Activated CD4-positive, CD25-positive, alpha-beta regulatory T cell (primary cell): ENCODE measurements at places on chromosomes 16 and 17.

DNA sequence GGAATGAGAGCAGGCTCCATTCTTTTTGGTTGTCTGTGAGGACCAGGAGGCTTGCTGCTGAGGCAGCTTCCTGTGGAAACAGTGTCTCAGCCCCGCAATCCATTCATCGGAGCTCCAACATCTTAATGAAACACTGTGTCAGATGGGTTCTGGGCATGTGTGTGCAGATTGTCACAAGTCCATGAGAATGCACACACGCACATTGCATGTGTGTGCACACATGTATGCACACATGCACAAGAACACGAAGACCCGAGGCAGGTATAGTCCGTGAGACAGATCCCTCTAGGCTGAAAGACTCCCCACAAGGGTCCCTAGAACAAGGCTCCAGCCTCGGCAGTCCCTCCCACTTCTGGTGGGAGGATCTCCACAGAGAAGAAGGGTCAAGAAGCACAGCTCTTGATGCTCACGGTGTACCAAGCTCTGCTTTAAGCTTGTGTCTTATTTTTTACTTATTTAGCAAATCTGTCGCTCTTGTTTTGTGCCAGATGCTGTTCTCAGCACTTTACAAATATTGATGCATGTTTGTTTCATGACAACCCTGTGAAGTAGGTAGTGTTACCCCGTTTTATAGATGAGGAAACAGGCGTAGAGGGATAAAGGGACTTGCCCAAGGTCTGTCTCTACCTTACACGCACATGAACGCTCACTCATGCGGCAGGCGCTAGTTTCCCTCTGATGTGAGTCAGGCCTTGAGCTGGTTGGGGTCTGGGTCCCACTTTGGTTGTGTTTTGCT, 213.1 kb downstream of the SEC14L1 start:
- no peak for DNase-seq

DNA sequence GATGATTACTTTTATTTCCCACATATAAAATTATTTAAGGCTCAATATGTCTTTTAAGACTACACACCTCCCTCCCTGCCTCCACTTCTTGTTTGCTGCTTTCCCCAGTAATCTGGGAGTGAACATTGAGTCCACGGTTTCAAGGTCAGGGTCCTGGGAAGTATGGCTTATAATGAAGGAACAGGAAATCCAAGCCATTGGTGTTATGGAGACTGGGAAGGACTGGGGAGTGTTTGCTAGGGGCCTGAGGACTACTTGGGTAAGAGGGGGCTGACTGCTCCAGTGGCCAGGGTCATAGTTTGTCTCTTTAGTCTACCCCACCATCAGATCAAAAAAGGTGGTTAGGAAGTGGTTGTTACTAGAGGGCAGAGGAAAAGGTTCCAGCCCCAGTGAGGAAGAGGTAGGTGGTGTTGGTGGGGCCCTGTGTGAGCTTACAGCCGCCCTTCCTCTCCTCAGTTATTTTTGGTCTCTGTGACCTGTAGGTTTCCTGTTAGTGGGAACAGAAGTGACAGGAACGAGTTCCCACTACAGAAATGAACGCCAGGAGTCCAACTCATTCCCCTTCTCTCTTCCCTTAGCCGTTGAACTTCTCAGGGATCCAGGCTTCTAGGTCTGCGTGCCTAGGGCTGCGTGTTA, 742 bp upstream of the SLC16A13 start:
- peak; percentile 39 for DNase-seq

DNA sequence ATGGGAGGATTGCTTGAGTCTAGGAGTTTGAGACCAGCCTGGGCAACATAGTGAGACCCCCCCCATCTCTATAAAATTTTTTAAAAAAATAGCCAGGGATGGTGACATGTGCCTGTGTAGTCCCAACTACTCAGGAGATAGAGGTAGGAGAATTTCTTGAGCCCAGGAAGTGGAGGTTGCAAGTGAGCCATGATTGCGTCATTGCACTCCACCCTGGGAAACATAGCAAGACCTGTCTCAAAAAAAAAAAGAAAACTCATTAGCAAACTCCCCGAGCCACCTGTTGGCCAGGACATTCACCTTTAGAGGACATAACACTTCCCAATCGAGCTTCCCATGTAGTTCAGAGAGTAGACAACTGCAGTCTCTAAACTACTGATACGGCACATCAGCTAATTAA, 274.2 kb downstream of the ABCC12 start:
- DNase-seq = no peak

DNA sequence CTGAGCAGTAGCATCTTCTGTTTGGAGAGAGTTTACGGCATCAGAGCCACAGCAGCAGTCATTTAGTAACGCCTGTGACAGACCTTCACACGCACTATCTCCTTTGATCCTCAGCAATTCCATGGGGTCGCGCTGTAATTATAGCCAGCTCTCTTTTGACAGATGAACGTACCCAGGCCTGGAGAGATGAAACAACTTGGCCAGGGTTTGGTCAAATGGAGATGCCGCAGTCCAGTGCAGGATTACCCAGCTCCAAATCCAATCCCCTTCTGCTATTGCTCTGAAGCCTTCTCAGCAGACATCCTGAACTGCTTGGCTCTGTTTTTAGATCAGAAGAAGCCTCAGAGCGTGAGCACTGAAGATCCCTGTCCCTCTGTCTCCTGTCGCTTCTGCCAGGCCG, 83.9 kb downstream of the SOX9 start:
- DNase-seq = no peak

DNA sequence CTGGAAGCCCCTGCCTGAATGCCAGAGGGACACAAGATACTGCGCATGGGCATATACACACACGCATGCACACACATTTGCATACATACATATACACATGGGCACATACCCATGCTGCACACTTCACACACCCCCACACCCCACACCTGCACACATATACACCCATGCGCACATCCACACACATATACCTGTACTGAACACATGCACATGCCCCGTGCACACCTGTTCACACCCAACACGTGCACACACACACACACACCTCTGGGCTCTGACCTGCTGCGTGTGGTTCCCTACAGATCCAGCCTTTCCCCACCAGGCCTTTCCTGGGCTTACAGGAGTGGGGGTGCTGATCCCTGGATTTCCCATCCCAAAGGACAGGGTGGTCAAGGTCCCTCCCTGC, 6.3 kb downstream of the SPPL2C start:
- no peak for DNase-seq

DNA sequence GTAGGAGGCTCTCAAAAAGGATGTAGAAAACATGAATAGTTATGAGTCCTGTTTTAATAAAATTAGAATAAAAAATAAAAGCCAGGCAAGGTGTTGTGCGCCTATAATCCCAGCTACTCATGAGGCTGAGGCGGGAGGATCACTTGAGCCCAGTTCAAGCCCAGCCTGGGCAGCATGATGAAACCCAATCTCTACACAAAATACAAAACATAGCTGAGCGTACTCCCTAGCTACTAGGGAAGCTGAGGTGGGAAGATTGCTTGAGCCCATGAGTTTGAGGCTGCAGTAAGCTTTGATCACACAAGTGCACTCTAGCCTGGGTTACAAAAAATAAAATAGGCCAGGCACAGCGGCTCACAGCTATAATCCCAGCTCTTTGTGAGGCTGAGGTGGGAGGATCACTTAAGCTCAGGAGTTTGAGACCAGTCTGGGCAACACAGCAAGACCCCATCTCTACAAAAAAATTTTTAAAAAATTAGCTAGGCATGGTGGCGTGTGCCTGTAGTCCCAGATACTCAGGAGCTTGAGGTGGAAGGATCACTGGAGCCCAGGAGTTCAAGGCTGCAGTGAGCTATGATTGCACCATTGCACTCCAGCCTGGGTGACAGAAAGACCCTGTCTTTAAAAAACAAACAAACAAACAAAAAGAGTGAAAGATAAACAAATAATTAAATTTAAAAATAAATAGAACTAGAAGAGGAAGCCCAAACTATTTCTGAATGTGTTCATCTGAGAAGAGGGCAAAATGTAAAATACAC, 17.2 kb upstream of the PRM1 start:
- DNase-seq = no peak

GRCh38 chr16:610513-611381, 20.0 kb upstream of the WFIKKN1 start:
- peak; percentile 27 for DNase-seq

- DNase-seq = no peak
These were observed 16.4 kb downstream of the CDK5RAP3 start for GRCh38 chr17:47987240-47987835.

GRCh38 chr17:42535155-42536047, 640 bp upstream of the NAGLU start:
- no peak for DNase-seq

- DNase-seq = no peak
These were observed 762 bp downstream of the PYCARD start for GRCh38 chr16:31201582-31202413.

DNA sequence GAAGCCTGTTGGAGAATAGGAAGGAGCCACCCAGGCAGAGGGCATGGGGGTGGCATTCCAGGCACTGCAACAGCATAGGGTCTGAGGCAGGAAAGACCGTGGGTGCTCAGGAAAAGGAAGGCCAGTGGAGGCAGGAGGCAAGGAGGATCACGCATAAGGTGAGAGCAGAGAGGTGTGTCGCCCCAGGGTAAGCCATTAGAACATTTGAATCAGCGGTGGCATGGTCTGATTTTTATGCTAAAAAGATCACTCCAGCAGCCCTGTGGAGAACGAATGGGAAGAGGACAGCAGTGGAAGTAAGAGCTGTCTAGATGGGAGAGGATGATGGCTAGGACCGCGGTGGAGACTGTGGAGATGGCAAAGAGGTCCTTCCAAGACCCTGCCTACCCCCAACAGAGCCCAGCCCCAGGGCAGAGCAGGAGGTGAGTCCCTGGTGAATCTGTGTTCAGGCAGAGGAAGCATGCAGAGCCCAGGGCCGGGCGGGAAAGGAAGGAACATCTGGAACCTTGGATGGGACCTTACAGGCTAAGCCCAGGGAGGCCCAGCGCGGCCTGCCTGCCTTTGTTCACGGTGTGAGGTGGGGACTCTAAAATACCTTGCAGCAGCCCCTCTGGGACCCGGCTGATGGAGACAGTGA, 7.8 kb downstream of the LPO start:
- no peak for DNase-seq

DNA sequence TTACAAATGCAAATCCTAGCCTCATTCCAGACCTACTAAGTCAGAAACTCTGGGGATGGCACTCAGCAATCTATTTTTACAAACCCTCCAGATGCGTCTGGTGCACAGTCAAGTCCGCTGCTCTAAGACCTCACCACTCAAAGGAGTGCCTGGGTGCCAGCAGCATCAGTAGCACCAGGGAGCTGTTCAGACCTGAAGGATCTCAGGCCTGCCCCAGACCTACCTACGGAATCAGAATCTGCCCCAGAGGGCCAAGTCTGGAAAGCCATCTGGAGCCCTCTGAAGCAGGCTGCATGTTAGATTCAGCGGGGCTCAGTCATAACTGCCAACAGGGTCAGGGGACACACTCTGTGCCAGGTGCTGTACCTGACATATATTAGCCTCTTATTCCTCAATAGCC, 17.6 kb downstream of the MEOX1 start:
- no peak for DNase-seq

- DNase-seq = no peak
These were observed 37.6 kb upstream of the CNEP1R1 start for GRCh38 chr16:49987381-49987780.

- DNase-seq = no peak
These were observed 7.2 kb downstream of the DLX3 start for GRCh38 chr17:49987681-49988441.

DNA sequence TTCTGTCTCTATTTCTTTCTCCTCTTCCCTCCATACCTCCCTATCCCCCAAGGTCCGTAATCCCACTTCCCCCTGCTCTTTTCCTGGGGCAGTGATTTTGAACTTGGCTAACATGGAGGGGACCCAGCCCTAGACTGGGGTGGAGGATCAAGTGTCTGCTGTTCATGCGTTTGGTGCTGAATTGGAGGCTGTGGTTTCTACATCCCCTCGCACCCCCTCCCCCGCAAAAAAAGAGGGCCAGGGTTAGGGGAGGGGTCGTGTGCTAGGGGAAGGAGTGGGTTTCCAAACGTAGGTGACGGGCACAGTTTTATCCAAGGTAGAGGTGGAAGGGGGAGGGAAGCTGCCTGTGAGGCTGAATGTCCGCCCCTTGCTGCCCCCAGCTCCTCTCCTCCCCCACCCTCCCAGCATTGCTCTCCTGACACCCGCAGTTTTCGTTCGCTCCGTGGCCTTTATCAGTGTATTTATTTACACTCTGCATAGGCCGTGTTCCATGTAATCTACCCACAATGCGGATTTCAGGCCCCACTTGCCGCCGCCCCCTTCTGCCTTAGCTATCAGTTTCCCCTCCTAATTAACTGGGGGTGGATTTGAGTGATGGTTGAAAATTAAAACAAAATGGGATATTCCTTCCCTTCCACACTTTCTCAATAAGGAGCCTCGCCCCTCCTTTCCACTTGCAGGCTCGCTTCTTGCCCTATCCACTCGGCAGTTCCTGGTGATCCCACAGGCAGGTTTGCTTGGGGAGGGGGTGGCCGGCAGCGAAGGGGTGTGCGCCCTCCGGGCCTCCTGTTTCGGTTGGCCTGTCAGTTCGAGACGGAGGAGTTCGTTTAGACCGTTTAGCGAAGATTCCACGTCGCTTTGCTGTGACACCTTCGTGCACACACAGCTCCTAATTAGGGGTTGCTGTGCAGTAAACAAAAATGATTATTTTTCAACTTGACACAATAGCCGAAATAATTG, 2.0 kb downstream of the GNAO1 start:
- no peak for DNase-seq

- DNase-seq = no peak
These were observed 71.1 kb downstream of the TMEM114 start for GRCh38 chr16:8519179-8519578.

DNA sequence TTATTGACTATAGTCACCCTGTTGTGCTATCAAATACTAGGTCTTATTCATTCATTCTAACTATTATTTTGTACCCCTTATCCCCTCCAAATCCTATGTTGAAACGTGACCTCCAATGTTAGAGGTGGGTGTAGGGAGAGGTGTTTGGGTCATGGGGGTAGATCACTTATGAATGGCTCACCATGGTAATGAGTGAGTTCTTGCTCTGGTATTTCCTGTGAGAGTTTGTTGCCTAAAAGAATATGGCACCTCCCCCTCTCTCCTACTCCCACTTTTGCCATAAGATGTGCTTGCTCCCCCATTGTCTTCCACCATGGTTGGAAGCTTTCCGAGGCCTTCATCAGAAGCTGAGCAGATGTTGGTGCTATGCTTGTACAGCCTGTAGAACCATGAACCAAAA, 59.3 kb upstream of the BRD7 start:
- DNase-seq = no peak

- no peak for DNase-seq
These were observed 15.1 kb downstream of the AXIN1 start for GRCh38 chr16:337437-337836.

- DNase-seq = no peak
These were observed 3.4 kb upstream of the WIPI1 start for GRCh38 chr17:68460715-68461114.

DNA sequence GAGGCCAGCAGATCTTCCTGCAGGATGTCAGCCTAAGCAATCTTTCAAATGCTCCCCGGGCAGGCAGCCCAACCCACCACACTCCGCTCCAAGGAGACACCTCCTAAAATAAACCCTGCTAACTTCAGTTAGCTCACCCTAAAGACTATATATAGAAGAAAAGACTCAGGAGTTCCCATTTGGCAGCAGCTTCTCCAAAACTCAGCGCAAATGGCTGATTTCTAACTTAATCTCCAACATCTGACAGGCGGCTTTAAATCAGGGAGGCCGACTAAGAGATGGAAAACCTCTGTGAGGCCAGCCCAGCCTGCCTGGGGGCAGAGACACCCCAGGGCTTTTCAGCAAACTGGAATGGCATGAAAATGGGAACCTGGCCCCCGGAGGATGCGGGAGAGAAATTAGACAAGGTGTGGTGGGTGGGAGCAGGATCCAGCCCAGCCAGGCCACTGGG, 91.6 kb downstream of the XYLT1 start:
- no peak for DNase-seq

- DNase-seq = no peak
These were observed 12.2 kb downstream of the WNT9B start for GRCh38 chr17:46863383-46864121.

GRCh38 chr17:64707050-64707591, 45.0 kb upstream of the SMURF2 start:
- DNase-seq = no peak
